Effector memory CD8-positive, alpha-beta T cell (primary cell): ENCODE measurements at places on chromosomes 5 and 9.

GRCh38 chr9:87359264-87359663, 138.4 kb upstream of the DAPK1 start:
- DNase-seq, result no peak

- no peak for DNase-seq
These were observed 168.2 kb upstream of the DMRTA1 start for GRCh38 chr9:22278426-22278825.

DNA sequence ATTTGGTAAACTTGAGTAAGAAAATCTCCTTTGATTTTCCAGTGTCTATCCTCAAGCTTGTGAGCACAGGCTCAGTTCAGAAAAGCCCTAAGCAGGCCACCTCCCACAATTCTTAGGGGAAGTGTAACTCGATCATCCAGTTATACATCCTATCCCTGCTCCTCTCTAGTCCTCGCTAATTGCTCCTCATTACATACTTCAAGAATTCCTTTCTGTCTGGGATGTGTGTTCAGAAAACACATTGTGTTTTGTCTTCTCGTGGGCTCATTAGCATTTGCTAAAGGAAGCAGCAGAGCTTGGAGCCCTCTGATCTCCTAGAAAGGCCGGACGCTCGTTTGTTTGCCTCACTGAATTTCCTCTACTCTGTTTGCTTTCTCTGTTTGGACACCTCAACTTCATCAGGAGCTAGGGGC, 268.2 kb upstream of the RFX3 start:
- no peak for DNase-seq

GRCh38 chr5:164354139-164354751, 848.8 kb downstream of the MAT2B start:
- no peak for DNase-seq

DNA sequence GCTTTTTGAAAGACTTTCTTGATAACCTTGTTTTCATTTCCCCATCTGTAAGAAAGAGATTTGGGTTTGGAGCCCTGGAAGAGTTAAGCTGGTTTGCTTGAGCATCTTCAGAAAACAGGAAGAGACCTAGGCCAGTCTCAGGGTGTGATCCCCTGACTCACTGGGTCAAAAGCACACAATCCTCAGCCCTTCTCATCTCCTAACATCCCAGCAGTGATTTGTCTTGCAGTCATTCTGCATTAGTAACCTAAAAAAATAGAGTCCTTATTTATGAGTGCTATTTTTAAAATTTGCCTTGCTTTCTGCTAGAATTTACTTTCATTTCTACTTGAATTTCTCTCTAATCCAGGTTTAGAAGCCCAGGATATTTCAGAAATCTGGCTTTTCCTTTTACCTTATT, 16.4 kb upstream of the ARSB start:
- no peak for DNase-seq

- DNase-seq, result no peak
These were observed 40.0 kb downstream of the KLHL3 start for GRCh38 chr5:137695651-137696428.

- no peak for DNase-seq
These were observed 61.3 kb downstream of the AMBP start for GRCh38 chr9:114016629-114017423.

DNA sequence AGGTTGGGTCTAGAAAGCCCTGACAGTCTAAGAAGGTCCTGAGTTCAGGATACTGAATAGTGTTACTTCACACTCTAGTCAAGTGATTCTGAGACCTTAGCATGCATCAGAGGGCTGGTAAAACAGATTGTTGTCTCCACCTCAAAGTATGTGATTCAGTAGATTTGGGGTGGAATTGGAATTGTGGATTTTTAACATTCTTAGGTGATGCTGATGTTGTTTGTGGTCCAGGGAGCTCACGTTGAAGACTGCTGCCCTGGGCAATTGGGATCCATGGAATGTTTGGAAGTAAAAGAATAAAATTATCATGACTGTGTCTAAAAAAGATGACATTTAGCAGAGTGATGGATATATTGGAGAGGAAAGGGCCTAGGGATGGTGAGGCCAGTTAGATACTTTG, 75.6 kb downstream of the VCAN start:
- DNase-seq, result no peak

- no peak for DNase-seq
These were observed 11.5 kb downstream of the HMGCS1 start for GRCh38 chr5:43301653-43302091.

DNA sequence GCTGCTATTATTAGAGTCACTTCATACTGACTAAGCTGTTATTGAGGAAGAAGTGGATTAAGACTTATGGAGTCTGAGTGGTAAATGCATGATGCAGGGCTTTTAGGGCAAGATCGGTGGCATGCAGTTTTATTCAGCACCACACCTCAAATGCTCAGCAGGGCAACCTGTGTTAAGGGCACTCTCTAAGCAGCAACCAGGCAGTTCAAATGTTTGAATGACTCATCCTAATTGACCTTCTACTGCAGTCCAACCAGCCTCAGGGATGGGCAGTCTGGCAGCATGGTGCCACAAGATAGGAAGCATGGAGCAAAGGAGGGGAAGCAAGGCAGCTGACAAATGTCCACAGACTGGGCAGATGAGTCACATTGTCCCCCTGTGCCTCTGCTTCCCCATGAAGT, 80.2 kb upstream of the MIER3 start:
- no peak for DNase-seq

DNA sequence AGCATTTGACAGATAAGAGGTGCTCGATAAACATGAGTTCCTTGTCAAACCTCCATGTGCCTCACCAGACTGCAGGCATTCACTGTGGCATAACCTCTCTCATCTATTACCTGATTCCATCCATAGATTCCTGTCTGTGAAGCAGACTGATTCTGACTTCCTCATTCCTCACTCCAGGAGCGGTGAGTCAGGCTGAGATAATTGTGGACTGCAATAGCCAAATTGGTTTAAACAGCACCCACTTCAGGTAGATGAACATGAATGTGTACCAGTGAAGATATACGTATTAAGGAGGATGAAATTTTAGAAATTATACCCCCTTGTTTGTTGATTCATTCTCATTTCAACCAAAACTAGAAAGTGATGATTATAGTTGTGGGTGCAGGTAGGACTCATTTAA, 391.2 kb downstream of the HINT1 start:
- no peak for DNase-seq

DNA sequence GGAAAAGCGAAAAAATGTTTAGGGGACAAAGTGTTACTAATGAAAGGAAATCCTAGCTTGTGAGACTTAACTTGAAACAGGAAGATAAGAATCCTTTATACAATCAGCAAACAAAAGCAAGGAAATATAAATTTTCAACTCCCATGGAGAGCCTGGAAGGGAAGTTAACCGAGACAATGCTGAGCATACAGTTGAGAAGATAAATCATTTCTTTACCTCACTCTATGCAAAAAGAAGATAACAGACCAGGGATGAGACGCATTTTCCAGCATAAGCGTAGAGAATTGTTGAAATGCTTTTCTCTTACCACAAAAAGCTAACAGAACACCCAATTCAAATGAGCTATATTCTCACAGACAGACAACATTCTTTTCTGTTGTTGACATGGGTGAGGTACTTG, 309.6 kb downstream of the CWC27 start:
- DNase-seq, result no peak

DNA sequence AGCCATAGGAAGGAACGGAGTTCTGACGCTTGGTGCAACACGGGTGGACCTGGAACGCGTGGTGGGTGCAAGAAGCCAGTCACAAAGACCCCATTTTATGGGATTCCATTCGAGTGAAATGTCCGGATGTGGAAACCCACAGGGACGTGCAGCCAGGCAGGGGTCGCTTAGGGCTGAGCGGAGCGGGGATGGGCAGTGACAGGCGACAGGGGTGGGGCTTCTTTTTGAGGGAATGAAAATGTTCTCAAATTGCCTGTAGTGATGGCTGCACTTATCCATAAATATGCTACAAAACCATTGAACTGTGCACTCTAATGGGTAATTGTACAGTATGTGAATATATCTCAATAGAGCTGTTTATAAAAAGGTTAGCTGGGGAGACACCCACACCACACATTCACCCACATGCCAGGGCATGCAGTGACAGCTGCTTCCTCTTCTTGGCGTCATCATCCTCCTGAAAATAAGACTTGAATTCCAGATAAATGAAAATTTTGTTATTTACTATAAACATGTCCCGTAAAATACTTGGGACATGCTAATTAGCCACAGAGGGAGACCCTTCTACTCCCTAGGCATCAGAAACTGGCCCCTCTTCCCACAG, 71.3 kb upstream of the OLFM1 start:
- no peak for DNase-seq

DNA sequence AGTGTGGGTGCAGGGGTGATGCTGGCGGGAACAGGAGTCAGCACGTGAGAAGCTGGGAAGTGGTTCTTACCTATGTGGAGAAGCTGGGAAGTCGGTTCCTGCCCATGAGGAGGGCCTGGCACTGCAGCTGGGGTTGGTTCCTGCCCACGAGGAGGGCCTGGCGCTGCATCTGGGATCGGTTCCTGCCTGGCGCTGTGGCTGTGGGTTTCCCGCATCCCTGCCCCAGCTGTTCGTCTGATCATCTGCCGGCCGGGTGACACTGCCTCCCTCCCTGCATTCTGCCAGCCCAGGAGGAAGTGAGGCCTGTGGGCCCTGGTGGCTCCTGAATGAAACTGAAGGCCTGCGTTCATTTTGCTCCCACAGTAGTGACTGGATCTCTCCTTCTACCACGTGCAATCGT, 5.1 kb downstream of the OBP2A start:
- DNase-seq, result no peak

DNA sequence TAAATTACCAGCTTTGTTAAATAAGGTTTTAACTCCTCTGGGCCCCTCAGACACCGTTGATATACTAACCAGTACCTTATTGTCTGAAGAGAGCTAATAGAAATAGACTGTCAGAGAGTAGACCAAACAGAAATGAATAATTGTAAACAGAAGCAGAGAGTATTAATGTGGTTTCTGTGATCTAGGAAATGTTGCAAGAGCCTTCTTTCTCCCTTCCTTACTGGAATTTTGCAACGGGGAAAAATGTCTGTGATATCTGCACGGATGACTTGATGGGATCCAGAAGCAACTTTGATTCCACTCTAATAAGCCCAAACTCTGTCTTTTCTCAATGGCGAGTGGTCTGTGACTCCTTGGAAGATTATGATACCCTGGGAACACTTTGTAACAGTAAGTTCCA, 5.1 kb downstream of the TYRP1 start:
- no peak for DNase-seq

DNA sequence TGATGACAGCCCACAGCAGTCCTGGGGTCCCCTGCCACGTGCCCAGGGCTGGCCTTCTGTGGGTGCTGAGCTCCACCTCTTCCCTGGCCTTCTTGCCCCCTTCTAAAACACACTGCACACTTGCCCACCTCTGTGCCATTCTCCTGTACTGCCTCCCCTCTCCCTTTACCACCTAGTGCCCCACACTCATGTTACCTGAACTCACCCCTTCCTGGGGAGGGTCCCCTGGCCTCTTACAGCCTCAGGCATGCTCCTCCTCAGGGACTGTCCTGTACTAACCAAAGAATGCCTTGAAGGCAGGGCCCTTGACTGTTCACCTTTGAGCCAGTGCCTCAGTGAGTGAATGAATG, 60.3 kb downstream of the FGF18 start:
- no peak for DNase-seq

GRCh38 chr5:32584646-32585045, 711 bp upstream of the SUB1 start:
- no peak for DNase-seq

GRCh38 chr9:16105168-16106020, 552.6 kb downstream of the CCDC171 start:
- DNase-seq, result no peak

DNA sequence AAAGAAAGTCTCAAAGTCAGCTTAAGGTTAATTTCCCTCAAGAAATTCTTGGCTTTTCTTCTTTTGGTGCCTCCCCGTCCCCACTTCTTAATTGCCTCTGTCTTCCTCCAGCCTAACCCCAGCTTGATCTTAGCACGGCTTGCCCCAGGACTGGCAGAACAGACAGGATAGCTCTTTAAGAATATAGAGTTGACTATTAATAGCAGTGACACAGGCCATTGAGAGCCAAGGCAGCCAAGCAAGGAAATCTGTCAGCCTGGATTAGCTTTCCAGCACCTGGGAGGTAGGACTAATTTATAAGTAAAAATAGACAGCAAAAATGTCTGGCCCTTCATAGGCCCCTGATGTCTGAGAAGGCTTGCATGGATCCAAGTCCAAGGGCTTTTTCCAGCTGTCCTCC, 384.6 kb upstream of the SLC30A5 start:
- no peak for DNase-seq

- no peak for DNase-seq
These were observed 23.1 kb downstream of the JAK2 start for GRCh38 chr9:5008202-5008601.

- DNase-seq, result no peak
These were observed 354.7 kb downstream of the NDUFS4 start for GRCh38 chr5:53915120-53915519.

DNA sequence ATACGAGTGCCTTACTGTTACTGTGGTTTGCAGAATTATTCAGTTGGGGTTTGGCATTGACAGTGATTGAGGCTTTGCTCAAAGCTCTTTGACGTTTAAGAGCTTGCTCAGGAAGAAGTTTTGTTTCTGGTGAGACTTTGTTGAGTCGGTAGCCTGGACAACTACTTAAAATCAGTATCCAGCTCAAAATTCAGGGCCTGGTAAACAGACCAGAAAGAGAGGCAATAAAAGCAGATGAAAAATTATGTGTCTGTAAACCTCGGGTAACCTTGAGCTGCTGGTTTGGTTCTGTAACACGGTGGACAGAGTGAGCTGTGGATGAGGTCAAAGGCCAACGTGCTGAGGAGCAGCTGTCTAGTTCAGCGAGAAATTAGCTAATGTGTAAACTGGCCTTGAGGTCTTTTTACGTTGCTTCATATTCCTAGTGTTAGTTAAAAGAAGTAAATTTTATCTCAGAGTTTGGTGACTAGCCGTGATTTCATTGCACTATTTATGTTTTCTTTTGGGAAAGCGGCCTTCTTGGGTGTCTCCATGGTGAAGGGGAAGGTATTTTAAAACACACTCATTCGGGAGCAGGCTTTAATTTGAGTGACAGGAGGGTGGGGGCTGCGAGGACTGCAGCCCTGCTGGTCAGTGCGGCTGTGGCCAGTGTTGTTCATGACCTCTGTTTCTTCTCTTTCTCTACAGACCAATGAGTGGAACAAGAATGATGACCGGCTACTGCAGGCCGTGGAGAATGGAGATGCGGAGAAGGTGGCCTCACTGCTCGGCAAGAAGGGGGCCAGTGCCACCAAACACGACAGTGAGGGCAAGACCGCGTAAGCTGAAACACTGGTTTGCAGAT, 82.0 kb upstream of the TTC23L start:
- no peak for DNase-seq

DNA sequence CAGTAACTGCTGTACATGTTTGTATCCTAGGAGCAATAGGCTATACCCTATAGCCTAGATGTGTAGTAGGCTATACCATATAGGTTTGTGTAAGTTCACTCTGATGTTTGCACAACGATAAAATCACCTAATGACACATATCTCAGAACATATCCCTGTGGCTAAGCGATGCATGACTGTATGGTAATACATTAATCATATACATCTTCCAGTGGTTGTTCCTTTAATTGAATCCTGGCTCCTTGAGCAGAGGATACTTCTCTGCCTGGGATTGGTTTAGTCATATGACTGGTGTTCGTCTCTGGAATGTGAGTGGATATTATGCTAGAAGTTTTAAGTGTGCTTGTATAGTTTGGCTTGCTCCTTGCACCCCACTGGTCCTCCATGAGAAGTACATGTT, 425.8 kb downstream of the MAN2A1 start:
- DNase-seq, result no peak
